ENCODE measurements at places on chromosomes 12 and 14.

- DNase-seq: no peak
These were observed 77.7 kb downstream of the FLRT2 start for GRCh38 chr14:85607651-85608081.

GRCh38 chr12:29889737-29890136 is 106.0 kb upstream of the TMTC1 start:
- DNase-seq: no peak

GRCh38 chr14:92373336-92373735 is 50.4 kb downstream of the SLC24A4 start:
- DNase-seq: no peak

DNA sequence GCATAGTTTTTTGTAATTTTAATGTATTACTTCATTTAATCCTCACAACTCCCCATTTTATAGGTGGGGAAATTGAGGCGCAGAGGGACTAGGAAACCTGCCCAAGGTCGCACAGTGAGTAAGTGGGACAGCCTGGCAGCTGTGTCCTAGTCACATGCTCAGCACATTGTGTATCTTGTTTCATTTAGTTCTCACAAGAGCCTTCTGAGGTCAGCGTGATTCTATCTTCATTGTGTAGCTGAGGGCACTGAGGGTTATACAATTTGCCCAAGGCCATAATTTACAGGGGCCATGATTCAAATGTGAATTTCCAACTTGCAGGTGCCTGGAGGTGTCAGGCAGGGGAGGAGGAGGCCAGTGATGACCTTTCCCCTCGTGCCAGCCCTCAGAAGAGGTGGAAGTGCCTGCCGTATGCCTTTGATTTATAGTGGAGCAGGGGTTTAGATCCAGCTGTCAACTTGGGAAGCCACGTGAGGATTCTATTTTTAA is 30.3 kb upstream of the SMOC1 start:
- peak; percentile 55 for DNase-seq

DNA sequence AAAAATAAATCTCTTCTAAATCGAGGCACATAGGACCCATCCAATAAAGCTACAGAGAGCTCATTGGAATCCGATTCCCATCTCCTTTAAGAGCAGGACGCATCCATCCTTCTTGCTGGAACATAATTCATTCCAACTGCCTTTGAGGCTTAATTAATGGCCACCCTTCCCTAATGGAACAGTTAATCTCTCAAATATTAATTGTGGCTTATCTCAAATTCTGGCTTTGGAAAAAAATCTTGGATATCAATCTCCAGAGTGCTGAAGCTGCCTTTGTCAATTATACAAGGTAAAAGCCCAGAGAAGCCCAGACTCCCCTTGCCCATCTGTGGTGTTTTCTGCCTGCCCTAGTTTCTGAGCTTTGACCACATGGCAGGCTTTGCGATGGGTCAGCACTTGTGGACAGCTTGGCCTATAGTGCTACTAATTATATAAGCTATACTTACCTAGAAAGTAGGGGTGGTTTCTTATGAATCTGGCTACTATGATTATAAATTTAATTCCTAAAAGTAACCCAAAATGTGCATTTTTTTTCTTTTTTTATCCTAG is 246.3 kb downstream of the NUAK1 start:
- no peak for DNase-seq

- no peak for DNase-seq
These were observed 96.6 kb downstream of the NKX2-1 start for GRCh38 chr14:36423430-36423829.

All from NCI-H2107 (cell line).